Activated naive CD4-positive, alpha-beta T cell (primary cell): ENCODE measurements at places on chromosomes 6 and 20.

GRCh38 chr6:132115714-132116366 is 164.7 kb upstream of the CCN2 start:
- no peak for DNase-seq

DNA sequence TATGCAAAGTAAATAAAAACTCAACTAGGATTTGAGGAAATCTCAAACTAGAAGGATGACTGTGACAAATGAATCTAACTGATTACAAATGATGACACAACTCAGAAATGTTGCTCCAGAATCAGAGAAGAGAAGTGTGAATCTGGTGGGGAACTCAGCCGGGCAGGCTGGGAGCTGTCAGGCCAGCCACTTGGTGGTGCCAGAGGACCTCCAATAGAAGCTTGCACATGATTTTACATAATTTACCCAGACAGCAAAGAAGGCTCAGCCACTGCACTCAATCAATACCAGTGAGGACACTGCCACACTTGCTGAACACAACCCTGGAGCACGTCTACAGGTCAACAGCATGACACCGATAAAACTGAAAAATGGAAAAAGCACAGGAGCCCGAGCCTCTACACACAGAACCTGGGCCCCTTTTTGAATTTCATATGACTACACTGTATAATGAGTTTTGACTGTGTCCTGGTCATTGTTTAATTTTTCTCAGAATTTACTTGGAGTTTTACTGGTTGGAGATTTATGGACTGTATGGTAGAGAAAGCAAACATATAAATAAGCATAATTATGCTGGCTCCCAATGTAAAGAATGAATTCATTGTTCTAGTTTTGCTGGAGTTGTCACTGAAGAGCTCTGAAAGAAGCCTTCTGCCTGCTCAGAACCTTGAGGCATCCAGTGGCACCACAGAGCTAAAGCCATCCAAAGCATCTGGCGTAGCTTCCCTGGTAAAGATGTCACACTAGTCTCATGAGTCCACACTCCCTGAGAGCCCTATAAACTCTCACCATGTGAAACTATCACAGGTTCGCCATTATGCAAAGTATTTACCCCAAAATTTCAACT is 296.5 kb downstream of the THBS2 start:
- DNase-seq, result no peak

- DNase-seq, result no peak
Observed at GRCh38 chr6:22149501-22150367, 147.1 kb downstream of the PRL start.

DNA sequence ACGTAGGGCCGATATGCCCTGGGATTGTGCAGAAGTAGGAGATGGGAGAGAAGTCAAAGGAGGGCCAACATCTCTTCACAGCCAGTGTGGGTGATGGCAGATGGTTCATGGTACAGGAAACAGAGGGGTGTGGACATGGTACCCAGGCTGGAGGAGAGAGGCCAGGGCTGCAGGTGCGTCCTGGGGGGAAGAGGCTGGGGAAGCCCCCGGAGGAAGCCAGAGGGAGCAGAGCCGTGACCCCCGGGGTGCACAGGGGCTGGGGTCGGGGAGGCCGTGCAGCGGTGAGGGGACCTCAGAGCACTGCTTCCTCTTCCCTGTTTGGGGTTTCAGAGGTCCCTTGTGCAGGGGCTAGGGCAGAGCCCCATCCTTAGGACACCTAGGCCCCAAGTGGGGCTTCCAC is 11.2 kb upstream of the ZBTB46 start:
- no peak for DNase-seq

DNA sequence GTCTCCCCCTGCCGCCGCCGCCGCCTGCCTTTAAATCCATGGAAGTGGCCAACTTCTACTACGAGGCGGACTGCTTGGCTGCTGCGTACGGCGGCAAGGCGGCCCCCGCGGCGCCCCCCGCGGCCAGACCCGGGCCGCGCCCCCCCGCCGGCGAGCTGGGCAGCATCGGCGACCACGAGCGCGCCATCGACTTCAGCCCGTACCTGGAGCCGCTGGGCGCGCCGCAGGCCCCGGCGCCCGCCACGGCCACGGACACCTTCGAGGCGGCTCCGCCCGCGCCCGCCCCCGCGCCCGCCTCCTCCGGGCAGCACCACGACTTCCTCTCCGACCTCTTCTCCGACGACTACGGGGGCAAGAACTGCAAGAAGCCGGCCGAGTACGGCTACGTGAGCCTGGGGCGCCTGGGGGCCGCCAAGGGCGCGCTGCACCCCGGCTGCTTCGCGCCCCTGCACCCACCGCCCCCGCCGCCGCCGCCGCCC is 474 bp downstream of the CEBPB start:
- DNase-seq, result peak; percentile 68

GRCh38 chr6:137731960-137732616 is 135.0 kb upstream of the TNFAIP3 start:
- no peak for DNase-seq
